ENCODE measurements at places on chromosomes 2 and 18.

DNA sequence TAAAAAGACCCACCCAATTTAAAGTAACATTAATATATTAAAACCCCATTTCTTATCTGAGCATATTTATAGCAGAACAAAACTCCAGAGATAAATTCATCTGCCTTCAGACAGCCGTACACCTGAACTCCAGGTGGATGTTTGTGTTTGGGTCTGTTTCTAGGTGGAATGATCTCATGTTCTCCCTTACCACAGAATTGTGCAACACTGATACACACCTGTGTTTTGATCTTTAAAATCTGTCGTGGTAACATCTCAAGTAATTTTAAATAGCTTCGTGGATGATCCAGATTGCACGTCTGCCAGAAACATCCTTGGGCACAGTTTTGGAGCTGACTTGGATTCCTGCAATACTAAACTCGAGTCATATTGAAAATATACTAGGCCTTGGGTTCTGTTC, 207.5 kb upstream of the FOSL2 start:
- DNase-seq: no peak

- DNase-seq: peak; percentile 57
Observed at GRCh38 chr2:25825238-25825637, 53.0 kb downstream of the ASXL2 start.

DNA sequence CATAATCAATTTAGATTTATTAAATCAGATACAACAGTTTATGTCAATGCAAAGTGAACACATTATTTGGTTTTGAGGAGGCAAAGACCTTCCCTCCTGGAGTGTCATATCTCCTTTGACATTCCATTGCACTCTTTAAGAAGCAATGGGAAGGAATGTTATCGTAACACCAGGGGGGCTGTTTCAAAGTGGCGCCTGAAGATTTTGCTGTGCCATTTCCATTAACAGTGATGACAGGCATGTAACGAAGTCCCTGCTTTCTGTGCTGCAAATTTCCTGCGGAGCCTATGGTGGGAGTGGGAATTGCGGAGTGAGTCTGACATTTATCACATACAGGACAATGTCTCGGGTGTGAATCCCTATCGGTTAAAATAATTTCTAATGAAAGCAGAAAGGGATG, 499.6 kb upstream of the RAB6C start:
- DNase-seq: no peak

DNA sequence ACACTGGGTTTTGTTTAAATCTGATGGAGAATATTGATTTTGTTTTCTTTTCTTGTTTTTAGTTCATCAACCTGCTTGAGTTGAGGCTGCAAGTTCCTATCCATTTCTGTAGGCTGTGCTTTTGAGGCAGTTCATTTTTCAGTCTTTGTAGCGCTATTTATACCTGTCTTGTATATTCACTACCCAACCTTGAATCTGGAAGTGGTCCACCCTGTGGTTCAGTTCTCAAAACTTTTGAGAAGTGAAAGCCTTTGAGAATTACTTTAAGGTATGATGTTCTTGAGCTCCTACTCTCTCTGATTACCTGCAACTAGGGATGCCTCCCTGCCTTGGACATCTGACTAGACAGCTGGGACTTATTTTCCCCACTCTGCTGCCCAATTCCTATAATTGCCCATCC, 53.5 kb upstream of the KCNE4 start:
- DNase-seq: no peak

Measured in CD4-positive, alpha-beta T cell treated with Interleukin-4 for 1 hour (primary cell).